KBM-7 (cell line): ENCODE measurements at places on chromosomes 2 and 18.

- DNase-seq: no peak
These were observed 110.6 kb downstream of the CRIM1 start for GRCh38 chr2:36466135-36466534.

DNA sequence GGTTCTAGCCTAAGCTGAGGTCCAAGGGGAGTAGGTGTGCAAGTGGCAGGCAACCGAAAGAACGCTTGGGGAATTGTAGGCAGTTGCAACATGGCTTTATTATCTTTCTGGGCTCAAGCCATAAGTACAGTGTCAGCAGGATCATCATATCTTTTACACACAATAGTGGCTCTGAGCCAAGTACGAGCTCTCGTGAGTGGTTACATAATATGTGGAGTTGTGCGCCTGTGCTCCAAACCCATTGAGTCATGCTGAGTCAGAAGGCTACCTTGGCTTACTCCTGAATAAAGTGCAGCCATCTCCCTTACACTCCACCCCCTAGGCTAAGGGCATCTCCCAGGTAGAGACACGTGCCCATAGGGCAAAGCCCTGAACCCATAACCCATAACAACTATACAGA is 233.9 kb downstream of the SATB2 start:
- no peak for DNase-seq

DNA sequence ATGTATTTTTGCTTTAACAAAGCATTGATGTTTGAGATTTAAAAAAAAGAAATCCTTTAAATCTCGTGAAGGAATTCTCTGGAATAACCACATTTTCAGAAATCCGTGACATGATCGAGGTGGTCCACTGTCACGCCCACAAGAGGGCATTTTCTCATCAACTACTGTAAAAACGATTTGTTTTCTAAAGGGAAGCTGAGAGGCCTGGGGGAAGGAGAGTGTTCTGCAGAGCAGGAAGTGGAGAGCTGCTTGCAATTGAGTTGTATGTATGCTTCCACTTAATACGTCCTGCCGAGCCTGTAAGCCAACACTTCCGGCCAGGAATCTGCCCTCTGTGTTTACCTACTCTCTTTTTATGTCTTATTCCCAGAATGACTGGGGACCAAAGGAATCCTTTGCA is 19.4 kb downstream of the KLHL29 start:
- DNase-seq: peak; percentile 56

GRCh38 chr18:60987963-60988362 is 345.3 kb upstream of the CDH20 start:
- DNase-seq: no peak

GRCh38 chr18:38241736-38242135 is 676.1 kb upstream of the CELF4 start:
- DNase-seq: no peak

DNA sequence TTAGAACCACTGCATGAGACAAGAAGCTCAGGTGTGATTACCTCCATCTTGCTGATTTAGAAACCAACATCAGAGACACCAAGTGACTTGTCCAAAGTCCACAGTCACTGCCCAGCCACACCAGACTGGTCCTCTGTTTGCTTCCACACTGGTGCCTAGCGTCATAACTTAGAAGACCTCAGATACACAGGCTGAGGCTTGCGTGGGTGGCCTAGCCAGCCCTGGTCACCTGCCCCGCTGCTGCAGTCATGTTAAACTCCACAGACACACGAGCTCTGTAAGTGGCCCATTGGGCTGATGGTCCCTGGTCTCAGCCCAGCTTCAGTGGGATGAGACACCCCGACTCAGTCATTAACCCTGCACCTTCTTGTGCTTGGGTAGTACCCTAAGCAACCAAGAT is 47.1 kb downstream of the CNGA3 start:
- DNase-seq: no peak

GRCh38 chr2:234392041-234392615 is 104.8 kb downstream of the ARL4C start:
- DNase-seq: no peak

- no peak for DNase-seq
These were observed 31.5 kb downstream of the CCNT2 start for GRCh38 chr2:134949981-134950708.

DNA sequence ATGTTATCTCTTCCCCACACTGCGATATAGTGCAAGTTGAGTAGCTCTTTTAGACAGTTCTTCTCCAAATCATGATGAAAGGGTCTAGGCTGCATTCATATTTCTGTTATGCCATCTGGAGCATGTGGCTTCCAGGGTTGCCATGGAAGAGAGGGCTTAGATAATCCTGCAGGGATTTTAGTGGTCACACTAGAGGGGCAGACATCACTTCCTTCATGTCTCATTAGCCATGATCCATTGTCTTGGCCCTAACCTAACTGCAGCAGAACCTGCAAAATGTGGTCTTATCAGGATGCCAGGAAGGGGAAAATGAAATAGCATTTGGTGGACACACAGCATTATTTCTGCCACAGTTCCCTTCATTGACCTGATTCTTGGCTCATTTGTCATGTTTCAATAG is 83.1 kb downstream of the ADAM23 start:
- DNase-seq: no peak

DNA sequence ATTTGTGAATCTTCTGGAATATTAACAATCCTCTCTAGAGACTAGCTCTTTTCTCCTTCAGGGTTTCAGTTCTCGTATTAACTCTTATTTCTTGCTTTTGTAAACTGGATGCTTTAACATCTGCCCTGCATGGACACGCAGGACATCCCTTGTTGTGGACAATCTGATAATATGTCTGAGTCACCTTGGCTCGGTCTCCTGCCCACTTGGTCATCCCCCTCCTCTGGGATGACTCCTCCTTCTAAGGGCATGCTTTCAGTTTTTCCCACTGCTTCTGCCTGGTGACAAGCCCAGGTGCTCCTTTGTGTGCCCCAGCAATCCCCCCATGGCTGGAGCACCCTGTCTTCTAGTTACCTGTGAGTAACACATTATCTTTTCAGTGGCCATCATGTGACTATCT is 460.5 kb downstream of the DSC3 start:
- no peak for DNase-seq

- DNase-seq: no peak
These were observed 125.8 kb upstream of the CDH19 start for GRCh38 chr18:66729442-66730239.

DNA sequence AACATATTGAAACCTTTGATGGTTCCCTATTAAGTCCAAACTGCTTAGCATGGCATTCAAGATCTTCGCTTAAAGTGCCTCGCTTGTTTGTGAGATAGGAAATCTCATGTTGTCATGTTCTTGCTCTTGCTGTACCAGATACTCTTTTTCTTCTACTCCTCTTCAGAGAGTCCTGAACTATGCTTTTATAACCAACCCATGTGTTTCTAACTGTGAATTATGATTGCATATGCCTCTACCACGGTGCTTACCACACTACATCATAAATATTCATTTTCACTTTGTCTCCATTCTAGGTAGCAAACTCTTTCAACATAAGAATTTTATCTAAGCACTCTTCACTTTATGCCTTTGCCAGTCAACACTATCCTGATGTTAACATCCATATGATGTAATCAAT is 23.6 kb downstream of the STAT4 start:
- DNase-seq: no peak

DNA sequence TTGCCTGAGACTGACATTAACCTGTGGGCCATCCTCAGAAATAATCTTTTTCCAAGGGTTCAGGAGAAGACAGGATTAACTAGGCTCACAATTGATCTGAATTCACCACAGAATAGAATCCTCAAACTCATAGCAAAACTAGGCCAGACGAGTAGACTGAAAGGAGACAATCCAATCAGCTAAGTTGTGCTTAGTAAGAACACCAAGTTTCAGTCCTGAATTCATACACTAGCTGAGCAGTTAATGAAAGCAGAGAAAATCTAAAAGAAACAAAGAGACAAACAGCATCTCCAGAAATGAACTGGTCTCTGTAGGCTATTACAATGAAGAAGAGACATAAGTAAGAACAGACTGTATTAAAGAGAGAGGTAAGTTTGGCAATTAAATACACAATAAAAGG is 89.5 kb downstream of the GORASP2 start:
- DNase-seq: no peak

- DNase-seq: no peak
These were observed 189.4 kb downstream of the ALK start for GRCh38 chr2:29731948-29732347.
